ENCODE measurements at places on chromosomes 4 and X. TPM values are rescaled to one million over a fixed set of nuclear protein-coding genes. Genes with fewer than 3 reads are reported as not detected.

TMEM187 gene
- total RNA-seq, result 5.7 TPM

PAGE2 gene
- not detected for total RNA-seq

FSTL5 gene
- total RNA-seq, result 0.05 TPM

OPN1MW gene
- total RNA-seq, result not detected

DOK7 gene
- 0.32 TPM for total RNA-seq

MAP9 gene
- total RNA-seq, result 20.0 TPM

AFF2 gene
- total RNA-seq, result 6.8 TPM

XKRX gene
- 0.14 TPM for total RNA-seq

RPGR gene
- 7.1 TPM for total RNA-seq

SSX2B gene
- total RNA-seq, result not detected

TRAM1L1 gene
- 3.3 TPM for total RNA-seq

LARP1B gene
- 26.9 TPM for total RNA-seq

GAGE12C gene
- total RNA-seq, result not detected

DAPP1 gene
- not detected for total RNA-seq

PPP1R3F gene
- 7.1 TPM for total RNA-seq

Measured in smooth muscle cell of the umbilical artery (primary cell).